Activated CD8-positive, alpha-beta T cell treated with anti-CD3 and anti-CD28 coated beads, Interleukin-2, amount 10 ng/mL, durations not matched to agents 7 days and 5 days (primary cell): ENCODE measurements at places on chromosomes 6 and 20. TPM values are rescaled to one million over a fixed set of nuclear protein-coding genes. Genes with fewer than 3 reads are reported as not detected.

- DNase-seq, result no peak
These were observed 12.5 kb downstream of the TRIM26 start for GRCh38 chr6:30200551-30201281.

- no peak for DNase-seq
These were observed 77.1 kb downstream of the WASF1 start for GRCh38 chr6:110102411-110102810.

GRCh38 chr20:49590163-49591017 is 22.5 kb upstream of the PTGIS start:
- no peak for DNase-seq

GRCh38 chr20:44449864-44450263 is 25.8 kb upstream of the TTPAL start:
- DNase-seq, result no peak

DNA sequence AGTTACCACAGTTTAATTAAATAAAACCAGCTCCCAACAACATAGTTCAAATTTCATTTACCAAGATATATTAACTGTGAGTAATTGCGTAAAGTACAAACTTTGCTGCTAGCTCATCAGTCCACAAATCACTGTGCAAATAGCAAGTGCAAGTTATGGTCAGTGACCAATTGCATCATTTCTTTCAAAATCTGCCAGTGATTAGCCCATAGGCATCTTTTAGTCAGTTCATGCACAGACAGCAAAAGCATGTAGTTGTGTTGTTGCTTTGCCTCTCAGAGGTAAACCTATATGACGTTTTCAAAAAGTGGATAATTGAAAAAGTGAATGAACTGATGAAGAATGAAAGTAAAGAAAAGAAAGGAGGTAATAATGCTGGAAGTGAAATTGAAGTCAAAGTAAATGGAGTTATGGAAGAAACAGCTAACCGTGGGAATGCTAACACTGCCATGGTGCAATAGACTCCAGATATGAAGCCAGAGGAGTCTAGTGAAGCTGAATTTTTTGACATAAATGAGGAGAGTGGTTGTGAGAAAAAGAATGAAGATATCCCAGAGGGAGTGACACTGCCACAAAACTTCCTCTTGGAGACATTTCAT is 36.5 kb downstream of the ENPP1 start:
- DNase-seq, result no peak

GRCh38 chr6:62942000-62942399 is 269.3 kb upstream of the FKBP1C start:
- DNase-seq, result no peak

GRCh38 chr6:25263657-25264056 is 15.5 kb upstream of the CARMIL1 start:
- DNase-seq, result no peak

DNA sequence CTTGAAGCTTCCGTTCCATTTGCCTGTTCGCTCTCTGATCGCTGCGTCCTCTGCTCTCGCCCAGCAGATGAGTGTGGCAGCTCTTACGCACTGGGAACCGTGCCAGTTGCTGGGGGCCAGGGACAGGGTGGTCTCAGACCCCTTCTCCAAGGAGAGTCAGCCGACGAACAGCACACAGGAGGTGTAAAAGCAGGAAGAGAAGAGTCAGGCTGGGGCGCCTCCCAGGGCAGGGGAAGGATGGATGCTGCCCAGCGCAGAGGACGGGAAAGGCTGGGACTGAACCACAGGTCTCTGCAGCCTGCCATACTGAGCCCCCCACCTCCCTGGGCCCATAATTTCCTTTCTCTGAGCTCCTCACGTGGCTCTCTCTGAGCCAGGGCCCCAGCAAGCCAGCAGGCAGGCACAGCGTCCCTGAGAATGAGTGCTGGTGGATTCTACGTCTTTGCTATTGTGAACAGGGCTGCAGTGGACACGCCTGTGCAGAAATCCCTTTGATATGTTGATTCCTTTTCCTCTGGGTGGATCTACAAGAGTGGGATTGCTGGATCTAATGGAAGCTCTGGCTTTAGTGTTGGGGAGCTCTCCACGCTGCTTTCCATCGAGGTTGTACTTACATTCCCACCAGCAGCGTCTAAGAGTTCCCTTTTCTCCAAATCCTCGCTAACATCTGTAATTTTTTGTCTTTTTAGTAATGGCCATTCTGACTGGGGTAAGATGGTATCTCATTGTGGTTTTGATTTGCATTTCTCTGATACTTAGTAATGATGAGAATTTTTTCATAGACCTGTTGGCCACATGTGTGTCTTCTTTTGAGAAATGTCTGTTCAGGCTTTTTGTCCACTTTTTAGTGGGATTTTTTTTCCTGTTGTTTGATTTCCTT is 104.1 kb downstream of the PSMB1 start:
- no peak for DNase-seq

DNA sequence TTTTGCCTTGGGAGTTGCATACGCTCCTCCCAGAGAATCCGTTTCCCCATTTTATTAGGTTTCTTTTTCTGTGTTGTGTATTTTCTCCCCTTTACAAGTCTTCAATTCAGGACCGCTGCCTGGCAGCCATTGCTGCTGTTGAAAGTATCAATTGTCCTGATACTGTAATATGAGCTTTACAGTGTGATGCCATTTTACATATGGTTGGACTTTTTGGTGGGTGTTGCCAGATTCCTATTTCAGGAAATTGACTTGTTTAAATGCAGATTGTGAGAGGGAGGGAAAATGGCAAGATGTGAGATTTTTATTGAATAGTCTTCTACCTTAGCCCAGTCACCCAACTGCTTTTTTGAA is 1.2 kb downstream of the PANK2 start:
- DNase-seq, result peak; percentile 28

DNA sequence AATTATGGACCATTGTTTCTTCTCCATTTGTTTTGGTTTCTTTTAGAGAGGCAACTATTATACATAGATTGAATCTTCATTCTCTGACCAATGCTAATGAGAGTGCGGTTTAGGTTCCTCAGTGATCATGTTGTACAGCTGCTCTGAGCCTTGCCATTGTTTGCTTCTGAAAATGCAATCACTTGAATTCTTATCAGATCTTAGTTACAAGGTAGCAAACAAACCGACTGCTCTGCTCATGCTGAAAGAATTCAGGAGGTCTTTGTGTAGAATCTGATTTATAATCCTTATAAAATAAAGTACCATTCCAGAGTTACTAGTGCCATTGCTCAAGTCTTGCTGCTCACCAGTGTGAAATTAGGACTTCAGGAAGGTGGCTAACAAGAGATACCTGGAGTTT is 569.1 kb upstream of the ID4 start:
- DNase-seq, result no peak

DNA sequence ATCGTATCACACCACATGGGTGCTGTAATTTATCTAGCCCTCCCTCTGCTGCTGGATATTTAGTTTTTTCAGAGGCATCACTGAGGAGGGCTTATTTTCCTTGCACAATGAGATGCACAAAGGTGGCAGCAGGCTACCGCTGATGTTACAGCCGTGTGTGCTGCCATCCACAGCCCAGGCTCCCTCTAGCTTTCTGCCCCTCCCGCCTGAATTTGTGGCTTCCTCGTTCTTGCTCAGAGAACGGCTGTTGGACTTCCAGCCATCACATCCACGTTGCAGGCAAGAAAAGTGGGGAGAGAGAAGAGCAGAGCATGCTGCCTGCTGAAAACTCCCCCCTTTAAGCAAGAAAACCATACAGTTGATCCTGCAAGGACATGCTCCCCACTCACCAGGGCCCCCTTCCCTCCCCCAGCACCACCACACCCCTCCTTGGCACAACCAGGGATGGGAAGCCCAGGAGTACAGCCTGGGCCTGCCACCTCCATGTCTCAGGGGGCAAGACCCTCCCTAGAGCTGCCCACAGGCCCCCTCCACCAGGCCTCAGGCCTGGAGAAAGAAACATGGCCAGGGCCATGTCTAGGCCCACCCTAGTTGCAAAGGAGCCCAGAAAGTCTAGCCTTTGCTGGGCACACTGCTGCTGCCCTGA is 102.6 kb downstream of the MRPL14 start:
- no peak for DNase-seq

DNA sequence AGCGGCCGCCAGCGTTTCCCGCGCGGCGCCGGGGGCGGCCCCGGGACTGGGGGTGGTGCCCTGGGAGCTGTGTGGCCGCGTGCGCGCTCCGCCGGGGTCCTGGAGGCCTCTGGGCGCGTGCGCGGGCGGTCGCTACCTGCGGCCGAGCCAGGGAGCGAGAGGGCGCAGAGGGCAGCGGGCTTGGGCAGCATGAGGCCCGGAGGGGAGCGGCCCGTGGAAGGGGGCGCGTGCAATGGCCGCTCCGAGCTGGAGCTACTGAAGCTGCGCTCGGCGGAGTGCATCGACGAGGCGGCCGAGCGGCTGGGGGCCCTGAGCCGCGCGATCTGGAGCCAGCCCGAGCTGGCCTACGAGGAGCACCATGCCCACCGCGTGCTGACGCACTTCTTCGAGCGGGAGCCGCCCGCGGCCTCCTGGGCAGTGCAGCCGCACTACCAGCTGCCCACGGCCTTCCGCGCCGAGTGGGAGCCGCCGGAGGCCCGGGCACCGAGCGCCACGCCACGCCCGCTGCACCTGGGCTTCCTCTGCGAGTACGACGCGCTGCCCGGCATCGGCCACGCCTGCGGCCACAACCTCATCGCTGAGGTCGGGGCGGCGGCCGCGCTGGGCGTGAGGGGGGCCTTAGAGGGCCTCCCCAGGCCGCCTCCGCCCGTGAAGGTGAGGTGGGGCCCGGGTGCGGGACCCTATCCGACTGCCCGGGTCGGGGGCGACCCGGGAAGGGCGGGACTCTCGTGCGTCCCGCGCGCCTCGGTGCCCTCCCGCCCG is at the start of gene PM20D2:
TSS of gene PM20D2 (plus strand) at position 100 of the 762 bp plus-strand sequence. CDS start at position 190, 90 bp downstream.
- peak; percentile 78 for DNase-seq

IL17F gene
- not detected for total RNA-seq

SOBP gene
- total RNA-seq, result 1.2 TPM

TXLNB gene
- 0.65 TPM for total RNA-seq

NMBR gene
- not detected for total RNA-seq

IPCEF1 gene
- total RNA-seq, result 24.4 TPM
